ENCODE measurements at places on chromosomes 11 and 22.

- no peaks in the 10 kb centered on the region for H3K4me1 ChIP-seq
- no peak overlapping the region for H3K4me3 ChIP-seq
- H3K36me3 ChIP-seq, result no peaks in the 10 kb centered on the region
- no peak for DNase-seq
- no peak overlapping the region for H3K27ac ChIP-seq
Observed at GRCh38 chr11:79371724-79372123, 69.1 kb downstream of the TENM4 start.

GRCh38 chr11:116918925-116919655, 81.7 kb upstream of the APOA1 start:
- DNase-seq, result no peak
- no peak overlapping the region for H3K27ac ChIP-seq
- no peaks in the 10 kb centered on the region for H3K27me3 ChIP-seq
- H3K4me3 ChIP-seq, result no peak overlapping the region
- no peaks in the 10 kb centered on the region for H3K36me3 ChIP-seq
- H3K4me1 ChIP-seq, result no peaks in the 10 kb centered on the region

- DNase-seq, result no peak
- H3K4me1 ChIP-seq, result no peaks in the 10 kb centered on the region
- H3K27me3 ChIP-seq, result no peaks in the 10 kb centered on the region
- H3K36me3 ChIP-seq, result no peaks in the 10 kb centered on the region
- H3K4me3 ChIP-seq, result no peak overlapping the region
- H3K27ac ChIP-seq, result no peak overlapping the region
Observed at GRCh38 chr11:10716122-10716521, 22.6 kb upstream of the IRAG1 start.

DNA sequence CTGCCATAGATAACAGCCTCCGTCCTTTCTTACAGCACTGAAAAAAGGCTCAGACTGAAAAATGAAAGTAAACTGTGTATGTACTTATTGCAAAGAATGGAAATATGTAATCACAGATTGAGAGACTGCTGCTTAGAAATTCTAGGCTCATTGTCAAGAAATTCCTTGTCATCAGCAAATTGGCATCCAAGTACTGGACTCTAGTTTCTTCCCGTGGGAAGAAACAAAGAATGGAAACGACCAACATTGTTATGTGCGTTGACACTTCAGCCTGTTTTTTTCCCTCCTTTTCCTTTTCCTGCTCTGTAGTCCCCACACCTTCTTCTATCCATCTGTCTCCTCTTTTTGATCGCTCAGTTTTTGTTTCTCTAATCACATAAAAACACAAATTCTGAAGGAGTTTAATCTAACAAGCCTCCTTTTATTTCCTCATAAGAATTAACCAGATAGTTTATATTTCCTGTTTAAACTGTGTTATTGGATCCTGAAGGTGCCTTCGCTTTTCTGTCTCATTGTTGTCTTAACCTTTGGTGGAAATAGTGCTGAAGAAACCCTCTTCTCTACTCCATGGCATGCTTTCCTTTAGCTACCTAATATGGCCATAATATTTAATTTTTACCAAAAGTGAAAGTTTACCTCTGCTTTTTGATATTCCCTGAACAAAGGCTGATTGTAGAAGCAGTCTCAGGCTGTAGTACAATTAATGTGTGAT, 20.0 kb upstream of the CASP12 start:
- peak overlapping the region; percentile 53 for H3K4me3 ChIP-seq
- H3K4me1 ChIP-seq, result peaks cover 17% of the 10 kb centered on the region
- H3K27ac ChIP-seq, result peak overlapping the region; percentile 54
- DNase-seq, result no peak
- no peaks in the 10 kb centered on the region for H3K27me3 ChIP-seq

DNA sequence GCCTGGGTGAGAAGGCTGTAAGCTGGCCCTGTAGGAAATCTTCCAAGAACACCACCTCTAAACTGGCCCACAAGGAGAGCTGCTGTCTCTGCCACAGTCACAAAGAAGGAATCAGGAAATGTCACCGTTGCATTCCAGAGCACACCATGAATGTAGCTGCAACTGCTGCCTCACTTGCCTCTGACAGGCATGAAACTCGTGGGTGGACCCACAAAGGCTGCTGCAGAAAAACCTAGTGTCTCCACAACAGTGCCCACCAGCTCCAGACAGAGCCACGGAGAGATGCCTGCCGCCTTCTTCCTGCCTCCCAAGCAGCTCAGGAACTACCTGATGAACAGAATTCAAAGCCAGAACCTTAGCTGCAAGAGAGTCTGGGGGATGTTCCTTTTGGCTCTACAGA, 10.5 kb downstream of the DNAJB13 start:
- no peaks in the 10 kb centered on the region for H3K27me3 ChIP-seq
- H3K27ac ChIP-seq, result no peak overlapping the region
- no peaks in the 10 kb centered on the region for H3K36me3 ChIP-seq
- H3K4me1 ChIP-seq, result peaks cover 11% of the 10 kb centered on the region

DNA sequence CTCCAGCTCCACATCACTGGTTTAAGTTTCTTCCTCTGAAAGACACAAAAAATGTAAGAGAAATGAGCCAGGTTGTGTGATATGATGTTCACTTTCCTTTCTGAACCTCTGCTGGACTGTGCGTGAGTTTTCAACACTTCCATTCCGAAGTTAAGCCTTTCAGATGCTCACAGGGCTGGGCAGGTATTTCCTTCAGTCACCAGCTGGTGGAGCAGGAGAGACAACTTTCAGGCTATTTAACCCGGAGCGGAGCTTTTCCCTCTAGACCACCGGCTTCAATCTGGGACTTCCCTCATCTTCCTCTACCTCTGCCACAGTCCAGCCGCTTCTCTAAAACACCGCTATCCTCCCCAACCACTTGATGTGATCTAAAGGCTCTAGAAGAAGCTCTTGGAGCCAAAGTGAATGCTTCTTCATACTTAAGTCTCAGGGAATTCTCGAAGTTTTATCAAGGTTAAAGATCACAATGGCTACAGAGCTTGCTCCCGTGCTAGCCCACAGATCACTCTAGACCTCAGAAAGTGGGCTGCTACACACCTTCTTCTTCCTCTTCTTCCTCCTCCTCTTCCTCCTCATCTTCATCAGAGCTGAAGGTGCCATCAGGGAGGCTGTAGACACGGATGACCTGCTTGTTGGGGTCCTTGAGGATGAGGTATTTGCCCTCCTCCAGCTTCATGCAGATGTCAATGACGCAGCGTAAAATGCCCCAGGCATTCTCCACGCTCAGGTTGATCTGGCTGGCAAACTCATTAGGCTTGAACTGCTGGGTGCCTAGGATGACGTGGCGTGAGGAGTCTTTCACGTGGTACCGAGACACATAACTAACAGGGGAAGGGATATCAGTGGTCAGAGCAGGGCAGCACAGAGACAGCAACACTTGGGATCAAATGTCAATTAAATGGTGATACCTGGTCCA, 4.4 kb upstream of the FOXRED2 start:
- H3K27me3 ChIP-seq, result no peaks in the 10 kb centered on the region
- H3K4me3 ChIP-seq, result no peak overlapping the region
- H3K27ac ChIP-seq, result no peak overlapping the region
- no peak for DNase-seq

- DNase-seq, result no peak
- peak overlapping the region; percentile 35 for H3K27ac ChIP-seq
- no peaks in the 10 kb centered on the region for H3K27me3 ChIP-seq
- H3K4me1 ChIP-seq, result peaks cover 20% of the 10 kb centered on the region
- no peak overlapping the region for H3K4me3 ChIP-seq
- no peaks in the 10 kb centered on the region for H3K36me3 ChIP-seq
Observed at GRCh38 chr11:123519055-123519796, 89.2 kb downstream of the GRAMD1B start.

GRCh38 chr11:128735935-128736605, 42.2 kb downstream of the FLI1 start:
- no peak overlapping the region for H3K4me3 ChIP-seq
- no peak for DNase-seq
- H3K27me3 ChIP-seq, result no peaks in the 10 kb centered on the region
- H3K27ac ChIP-seq, result peak overlapping the region; percentile 67

DNA sequence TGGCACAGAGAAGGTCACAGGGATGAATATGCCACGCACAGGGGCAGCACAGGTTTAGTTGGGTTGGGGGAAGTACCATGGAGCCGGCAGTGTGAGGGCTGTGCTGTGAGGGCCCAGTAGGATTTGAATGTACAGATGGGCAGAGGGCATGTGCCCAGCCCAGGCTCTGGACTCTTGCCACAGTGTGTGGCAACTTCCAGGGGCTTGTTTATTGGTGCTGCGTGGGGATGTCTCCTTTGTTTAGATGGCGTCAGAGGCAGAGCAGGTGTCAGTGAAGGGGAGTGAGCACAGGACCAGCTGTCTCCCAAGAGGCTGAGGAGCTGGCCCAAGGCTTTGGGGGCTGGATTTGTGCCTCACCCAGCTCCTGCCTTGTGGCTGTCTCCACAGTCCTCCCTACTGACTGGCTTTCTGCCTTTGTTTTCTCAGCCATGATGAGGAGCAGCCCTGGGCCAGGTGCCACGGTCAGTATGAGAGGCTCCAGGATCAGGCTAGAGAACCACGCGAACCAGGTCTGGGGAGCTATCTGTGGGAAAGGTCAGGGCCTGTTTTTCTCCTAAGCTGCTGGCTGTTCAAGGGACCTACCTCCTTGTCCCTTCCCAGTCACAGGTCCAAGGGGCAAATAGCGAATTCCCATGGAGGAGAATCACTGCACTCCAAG, 21.9 kb downstream of the SUN2 start:
- no peak overlapping the region for H3K4me3 ChIP-seq
- peak overlapping the region; percentile 72 for H3K27ac ChIP-seq
- peaks cover 25% of the 10 kb centered on the region for H3K4me1 ChIP-seq
- peaks cover 21% of the 10 kb centered on the region for H3K36me3 ChIP-seq

DNA sequence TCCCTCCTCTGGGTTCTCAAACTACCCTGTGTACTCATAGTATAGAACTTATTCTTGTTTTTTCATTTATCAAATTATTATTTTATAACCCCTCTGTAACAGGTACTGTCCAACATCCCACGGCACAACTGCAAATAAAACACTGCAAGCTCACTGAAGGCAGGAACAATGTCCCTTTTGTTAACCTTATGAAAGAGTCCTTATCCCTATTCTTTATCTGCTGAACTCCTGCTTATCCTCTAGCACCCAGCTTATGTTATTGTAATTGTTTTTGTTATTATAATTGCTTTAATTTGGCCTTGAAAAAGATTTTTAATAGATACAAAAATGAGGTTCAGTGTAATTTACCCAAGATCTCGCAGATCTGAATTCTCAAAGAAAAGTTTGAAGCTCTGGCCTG, 130.4 kb downstream of the MSANTD4 start:
- H3K36me3 ChIP-seq, result no peaks in the 10 kb centered on the region
- H3K4me1 ChIP-seq, result no peaks in the 10 kb centered on the region
- no peaks in the 10 kb centered on the region for H3K27me3 ChIP-seq
- no peak overlapping the region for H3K4me3 ChIP-seq
- H3K27ac ChIP-seq, result no peak overlapping the region

GRCh38 chr11:6992026-6992425, 28.1 kb downstream of the ZNF214 start:
- H3K36me3 ChIP-seq, result no peaks in the 10 kb centered on the region
- H3K4me1 ChIP-seq, result no peaks in the 10 kb centered on the region
- H3K27ac ChIP-seq, result no peak overlapping the region
- DNase-seq, result no peak

DNA sequence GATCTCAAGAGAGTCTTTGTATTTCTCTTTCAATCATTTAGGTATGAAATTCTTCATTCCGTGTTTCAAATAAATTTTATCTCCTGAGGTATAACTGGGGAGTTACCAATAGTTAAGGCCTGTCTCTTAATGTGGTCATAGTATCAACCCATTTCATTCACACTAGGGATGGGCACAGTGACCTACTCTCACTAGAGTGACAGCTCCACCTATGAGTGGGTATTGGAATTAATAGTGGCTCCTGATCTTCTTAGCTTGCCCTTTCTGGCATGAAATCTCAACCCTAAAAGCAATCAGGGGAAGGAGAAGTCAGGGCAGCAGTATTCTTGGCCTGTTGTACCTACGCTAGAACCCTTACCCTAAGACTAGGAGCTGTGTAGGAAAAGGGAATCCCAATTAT, 507.7 kb downstream of the FAM181B start:
- no peaks in the 10 kb centered on the region for H3K27me3 ChIP-seq
- H3K4me1 ChIP-seq, result no peaks in the 10 kb centered on the region
- H3K36me3 ChIP-seq, result no peaks in the 10 kb centered on the region
- H3K27ac ChIP-seq, result no peak overlapping the region

GRCh38 chr22:30420347-30421125, 5.0 kb upstream of the MTFP1 start:
- H3K4me3 ChIP-seq, result no peak overlapping the region
- no peak for DNase-seq
- H3K27me3 ChIP-seq, result no peaks in the 10 kb centered on the region

DNA sequence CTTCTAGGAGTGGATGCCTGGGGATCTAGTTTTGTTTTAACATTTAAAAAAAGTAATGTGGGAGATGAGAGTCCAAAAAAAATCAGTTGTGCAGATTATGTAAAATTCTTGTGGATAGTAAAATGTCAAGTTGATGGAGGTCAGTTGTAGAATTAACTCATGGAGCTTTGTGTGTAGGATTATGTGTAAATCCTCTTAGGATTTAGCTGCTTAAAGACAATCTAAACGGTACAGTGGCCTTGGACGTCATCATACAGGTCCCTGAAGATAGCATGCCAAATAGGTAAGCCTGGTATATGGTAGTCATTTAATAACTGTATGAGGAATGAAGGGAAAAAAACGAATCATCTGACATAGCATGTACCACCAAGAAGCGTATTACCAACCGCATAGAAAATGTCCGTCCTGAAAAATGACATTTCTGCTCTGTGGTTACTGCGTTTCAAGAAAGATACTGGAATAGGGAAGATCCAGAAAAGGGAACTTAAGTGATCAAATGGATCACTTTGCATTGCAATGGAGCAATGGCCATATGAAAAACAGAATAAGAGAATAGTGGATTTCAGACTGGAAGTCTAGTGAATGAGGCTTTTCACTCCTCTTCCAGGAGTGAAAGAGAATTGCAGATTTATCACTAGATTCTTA, 61.3 kb downstream of the BCL2L13 start:
- H3K27ac ChIP-seq, result no peak overlapping the region
- H3K4me1 ChIP-seq, result no peaks in the 10 kb centered on the region
- no peak overlapping the region for H3K4me3 ChIP-seq
- H3K36me3 ChIP-seq, result peaks cover 38% of the 10 kb centered on the region
- H3K27me3 ChIP-seq, result no peaks in the 10 kb centered on the region

GRCh38 chr11:46278387-46279125, 1.1 kb downstream of the CREB3L1 start:
- H3K4me3 ChIP-seq, result peak overlapping the region; percentile 71
- peak overlapping the region; percentile 79 for H3K27ac ChIP-seq
- H3K36me3 ChIP-seq, result no peaks in the 10 kb centered on the region

GRCh38 chr22:46357711-46358520, 22.4 kb downstream of the TRMU start:
- H3K36me3 ChIP-seq, result no peaks in the 10 kb centered on the region
- H3K27me3 ChIP-seq, result no peaks in the 10 kb centered on the region
- DNase-seq, result no peak
- no peak overlapping the region for H3K4me3 ChIP-seq

All from heart right ventricle (tissue), 16 donors.